ENCODE measurements at places on chromosomes 4 and X. TPM values are rescaled to one million over a fixed set of nuclear protein-coding genes. Genes with fewer than 3 reads are reported as not detected.

DNA sequence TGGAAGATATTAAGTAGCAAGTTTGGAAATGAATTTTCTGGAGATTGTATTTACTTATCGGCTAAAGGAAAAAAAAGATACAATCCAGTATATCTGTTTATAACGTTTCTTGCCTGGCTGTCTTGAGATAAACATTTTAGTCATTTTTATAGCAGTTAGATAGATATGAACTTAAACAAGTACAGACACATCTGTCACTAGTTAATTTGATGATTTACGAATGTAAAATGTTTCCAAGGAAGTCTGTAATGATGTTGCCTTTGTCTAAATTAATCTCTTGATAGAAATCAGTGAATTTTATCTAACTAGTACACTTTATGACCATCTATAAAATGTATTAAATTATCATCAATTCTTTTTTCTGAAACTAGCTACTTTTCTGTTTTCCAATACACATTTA is 5.7 kb downstream of the BMPR1B start:
- no peaks in the 10 kb centered on the region for H3K36me3 ChIP-seq
- H3K27me3 ChIP-seq: peaks cover 9% of the 10 kb centered on the region
- no peak for DNase-seq
- peaks cover 2% of the 10 kb centered on the region for H3K4me1 ChIP-seq

- no peaks in the 10 kb centered on the region for H3K27me3 ChIP-seq
- no peak overlapping the region for H3K4me3 ChIP-seq
- H3K27ac ChIP-seq: no peak overlapping the region
- no peaks in the 10 kb centered on the region for H3K36me3 ChIP-seq
- no peak for DNase-seq
These were observed 32.7 kb upstream of the JADE1 start for GRCh38 chr4:128776794-128777216.

GRCh38 chr4:173535165-173535902 is 5.3 kb upstream of the HAND2 start:
- H3K27ac ChIP-seq: no peak overlapping the region
- peaks cover 78% of the 10 kb centered on the region for H3K27me3 ChIP-seq
- H3K4me1 ChIP-seq: peaks cover 28% of the 10 kb centered on the region
- no peak overlapping the region for H3K4me3 ChIP-seq

GRCh38 chrX:84248226-84248625 is 60.2 kb upstream of the RPS6KA6 start:
- H3K4me3 ChIP-seq: no peak overlapping the region
- H3K4me1 ChIP-seq: no peaks in the 10 kb centered on the region
- no peak overlapping the region for H3K27ac ChIP-seq
- no peaks in the 10 kb centered on the region for H3K36me3 ChIP-seq

DNA sequence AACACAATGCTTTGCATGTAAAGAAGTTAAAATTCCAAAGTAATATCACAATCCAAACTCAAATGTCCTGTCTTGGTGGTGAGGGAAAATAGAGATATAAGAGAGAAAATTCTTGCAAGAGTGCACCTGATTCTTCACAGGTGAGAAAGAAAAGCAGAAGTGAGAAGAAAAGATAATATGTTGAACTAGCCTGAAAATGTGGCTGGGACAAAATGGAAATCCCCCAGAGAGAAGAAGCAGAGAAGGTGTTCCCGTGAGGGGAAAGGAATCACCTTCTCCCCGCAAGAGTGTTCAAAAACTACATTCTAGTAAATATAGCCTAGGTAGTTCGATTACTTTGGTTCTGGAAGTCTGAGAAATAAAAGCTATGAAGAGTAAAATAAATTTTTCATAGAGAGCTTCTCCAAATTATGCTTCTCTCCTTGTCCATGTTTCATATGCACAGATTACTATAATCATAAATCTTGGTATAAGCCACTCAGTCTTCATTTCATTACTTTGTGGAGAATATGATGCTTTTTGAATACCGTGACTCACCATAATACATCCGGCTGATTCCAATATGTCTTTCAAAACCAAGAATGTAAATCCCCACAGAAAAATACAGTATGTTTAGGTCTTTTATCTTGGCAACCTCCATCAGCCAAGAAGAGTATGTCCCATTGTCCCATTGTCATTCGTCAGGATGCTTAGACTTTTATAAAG is 63.1 kb downstream of the COX18 start:
- no peaks in the 10 kb centered on the region for H3K36me3 ChIP-seq
- peaks cover 6% of the 10 kb centered on the region for H3K27me3 ChIP-seq
- no peak for DNase-seq
- no peak overlapping the region for H3K4me3 ChIP-seq
- H3K27ac ChIP-seq: no peak overlapping the region

- peaks cover 10% of the 10 kb centered on the region for H3K4me1 ChIP-seq
- H3K27me3 ChIP-seq: no peaks in the 10 kb centered on the region
- no peaks in the 10 kb centered on the region for H3K36me3 ChIP-seq
- H3K4me3 ChIP-seq: no peak overlapping the region
- no peak for DNase-seq
These were observed 115.2 kb upstream of the LNX1 start for GRCh38 chr4:53706422-53707032.

SPARCL1 gene
- not detected for total RNA-seq

- H3K27me3 ChIP-seq: no peaks in the 10 kb centered on the region
- no peak overlapping the region for H3K27ac ChIP-seq
- H3K36me3 ChIP-seq: no peaks in the 10 kb centered on the region
- no peak for DNase-seq
These were observed 92.1 kb upstream of the ANKRD50 start for GRCh38 chr4:124804584-124804983.

ASB12 gene
- total RNA-seq: not detected

DNA sequence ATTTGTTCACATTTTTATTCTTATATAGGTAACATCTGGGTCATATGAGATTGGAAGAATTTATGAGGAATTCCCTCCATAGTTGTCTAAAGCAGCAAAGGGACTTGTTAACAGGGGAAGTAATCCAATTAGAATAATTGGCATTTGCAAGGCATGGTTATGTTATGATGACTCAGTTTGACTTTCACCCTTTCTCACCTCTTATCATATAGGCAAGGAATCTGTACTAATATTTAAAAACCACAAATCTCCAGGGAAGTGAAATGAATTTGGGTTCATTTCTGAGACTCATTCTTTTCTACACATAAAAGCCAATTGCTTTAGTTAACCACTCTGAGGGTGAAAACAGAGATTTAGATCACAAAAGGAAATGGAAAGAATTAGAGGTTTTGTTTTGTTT is 281.5 kb upstream of the DKK2 start:
- H3K27ac ChIP-seq: no peak overlapping the region
- no peak for DNase-seq
- no peaks in the 10 kb centered on the region for H3K27me3 ChIP-seq
- H3K4me1 ChIP-seq: no peaks in the 10 kb centered on the region
- no peak overlapping the region for H3K4me3 ChIP-seq
- no peaks in the 10 kb centered on the region for H3K36me3 ChIP-seq

DNA sequence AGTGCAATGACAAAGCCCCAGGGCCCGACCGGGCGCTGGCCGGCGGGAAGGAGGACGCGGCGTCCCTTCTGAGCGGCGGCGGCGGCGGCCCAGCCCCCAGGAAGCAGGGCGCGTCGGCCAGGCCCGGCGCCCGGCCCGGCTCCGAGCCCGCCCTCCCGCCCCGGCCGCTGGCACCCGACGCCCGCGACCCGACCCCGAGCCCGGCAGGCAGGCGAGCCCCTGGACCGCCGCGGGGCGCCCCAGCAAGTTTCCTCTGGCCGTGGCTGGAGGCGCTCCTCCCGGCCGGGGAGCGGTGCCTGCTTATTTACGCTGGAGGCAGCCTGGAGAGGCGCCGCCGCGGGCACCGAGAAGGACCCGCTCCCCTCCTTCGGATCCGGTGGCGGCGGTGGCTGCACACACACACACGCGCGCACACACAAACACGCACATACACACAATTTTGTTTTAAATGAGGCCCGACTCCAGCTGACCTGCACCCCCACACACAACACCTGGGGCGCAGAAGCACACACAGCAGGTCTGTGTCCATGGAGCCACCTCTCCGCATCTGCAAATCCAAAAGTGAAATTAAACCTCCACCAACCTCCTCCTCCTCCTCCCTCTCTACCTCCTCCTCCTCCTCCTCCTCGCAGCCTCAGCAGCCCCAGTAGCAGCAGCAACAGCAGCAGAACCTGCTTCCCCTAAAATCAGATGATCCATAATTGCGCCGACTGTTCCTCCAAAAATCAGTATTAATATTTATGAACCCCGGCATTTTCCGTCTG is 669 bp downstream of the IRF2 start:
- DNase-seq: peak; percentile 30
- H3K27ac ChIP-seq: peak overlapping the region; percentile 82
- H3K4me3 ChIP-seq: peak overlapping the region; percentile 99

DNA sequence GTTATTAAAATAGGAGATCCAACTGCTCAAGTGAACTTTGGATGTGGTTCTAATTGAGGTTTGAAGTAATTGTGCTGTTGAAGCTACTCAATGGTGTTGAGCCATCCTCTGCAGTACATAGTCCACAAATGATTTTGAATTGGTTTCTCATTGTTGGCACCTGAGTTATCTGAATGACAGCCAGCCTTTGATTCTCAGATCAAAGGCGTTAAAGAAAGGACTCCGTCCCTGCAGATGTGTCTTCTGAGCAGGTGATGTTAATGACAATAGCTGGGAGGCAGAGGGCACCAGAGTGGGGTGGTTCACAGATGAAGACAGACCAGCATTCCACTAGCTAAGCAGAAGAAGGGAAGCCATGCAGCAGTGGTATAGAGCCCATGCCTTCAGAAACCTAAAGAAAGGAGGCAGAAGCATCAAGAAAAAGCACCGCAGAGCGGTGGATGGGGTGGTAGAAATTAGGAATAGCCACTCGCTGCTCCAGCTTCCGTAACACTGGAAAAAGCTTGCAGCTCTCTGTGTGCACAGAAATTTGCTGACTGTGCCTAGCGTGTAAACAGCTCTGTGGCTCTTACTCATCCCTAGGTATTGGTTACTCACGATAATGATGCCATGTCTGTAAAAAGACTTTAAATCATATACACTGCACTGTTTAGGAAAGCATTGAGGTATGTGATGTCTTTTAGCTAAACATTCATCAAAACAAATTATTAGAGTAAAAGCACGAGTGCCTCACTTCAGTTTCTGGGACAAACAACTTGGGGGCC is 79.2 kb upstream of the CLCN4 start:
- DNase-seq: no peak
- H3K27me3 ChIP-seq: no peaks in the 10 kb centered on the region
- H3K27ac ChIP-seq: no peak overlapping the region
- H3K36me3 ChIP-seq: no peaks in the 10 kb centered on the region

POU4F2 gene
- total RNA-seq: not detected

DNA sequence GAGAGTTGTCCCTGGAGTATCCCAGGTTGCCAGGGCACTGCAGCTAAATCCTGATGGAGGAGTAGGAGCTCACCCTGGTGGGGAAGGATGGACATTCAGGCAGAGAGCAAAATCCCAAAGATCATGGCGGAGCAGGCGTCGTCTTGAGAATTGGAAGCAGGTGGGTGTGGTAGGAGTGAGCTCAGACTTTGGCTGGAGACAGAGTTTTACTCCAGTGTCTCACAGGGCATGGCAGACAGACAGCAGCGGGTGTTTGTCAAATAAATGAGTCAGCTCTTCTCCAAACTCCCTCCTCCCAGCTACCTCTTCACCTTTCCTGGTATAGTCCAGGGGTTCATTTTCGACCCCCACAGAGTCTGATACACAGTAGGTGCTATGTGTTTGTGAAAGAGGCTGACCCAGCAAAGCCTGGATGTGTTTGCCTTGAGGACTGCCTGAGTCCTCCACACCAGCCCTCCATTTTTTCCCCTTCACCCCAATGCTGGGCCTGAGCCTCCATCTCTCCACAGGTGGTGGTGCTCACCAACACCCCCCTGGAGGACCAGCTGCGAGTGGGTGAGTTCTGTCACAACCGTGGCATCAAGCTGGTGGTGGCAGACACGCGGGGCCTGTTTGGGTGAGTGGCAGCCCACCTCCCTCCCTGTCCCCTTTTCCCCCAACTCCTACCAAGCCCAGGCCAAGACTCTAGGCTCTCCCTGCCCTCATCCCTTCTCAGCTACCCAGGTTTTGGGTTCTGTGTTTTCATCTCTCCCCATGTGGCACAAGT is 6.9 kb downstream of the UBA1 start:
- H3K27ac ChIP-seq: no peak overlapping the region
- no peak for DNase-seq
- H3K4me1 ChIP-seq: peaks cover 28% of the 10 kb centered on the region

- no peaks in the 10 kb centered on the region for H3K27me3 ChIP-seq
- no peaks in the 10 kb centered on the region for H3K4me1 ChIP-seq
- no peak for DNase-seq
- no peaks in the 10 kb centered on the region for H3K36me3 ChIP-seq
- no peak overlapping the region for H3K27ac ChIP-seq
These were observed 118.7 kb downstream of the ATOH1 start for GRCh38 chr4:93947286-93947685.

GRCh38 chr4:98663226-98664006 is 5.0 kb upstream of the TSPAN5 start:
- peak overlapping the region; percentile 96 for H3K27ac ChIP-seq
- peaks cover 46% of the 10 kb centered on the region for H3K4me1 ChIP-seq
- no peaks in the 10 kb centered on the region for H3K36me3 ChIP-seq
- peak; percentile 14 for DNase-seq

DNA sequence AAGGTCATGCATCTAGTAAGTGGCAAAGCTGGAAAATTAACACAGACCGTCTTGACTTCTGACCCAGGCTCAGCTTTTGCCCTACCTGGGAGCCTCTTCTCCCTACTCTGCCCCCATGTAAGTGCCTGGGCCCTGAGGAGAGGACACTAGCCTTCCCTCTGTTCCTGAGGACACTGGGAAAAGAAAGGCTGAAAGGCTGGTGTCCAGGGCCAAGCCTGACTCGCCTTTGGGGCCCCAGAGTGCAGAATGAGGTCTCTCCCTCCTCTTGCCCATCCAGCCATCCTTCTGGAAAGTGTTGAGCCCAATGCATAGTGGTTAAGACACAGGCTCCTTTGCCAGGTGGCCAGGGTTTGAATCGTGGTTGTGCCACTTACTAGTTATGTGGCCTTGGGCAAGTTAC is 91.5 kb downstream of the PJA1 start:
- no peaks in the 10 kb centered on the region for H3K27me3 ChIP-seq
- DNase-seq: no peak
- H3K4me1 ChIP-seq: no peaks in the 10 kb centered on the region
- H3K27ac ChIP-seq: no peak overlapping the region

DNA sequence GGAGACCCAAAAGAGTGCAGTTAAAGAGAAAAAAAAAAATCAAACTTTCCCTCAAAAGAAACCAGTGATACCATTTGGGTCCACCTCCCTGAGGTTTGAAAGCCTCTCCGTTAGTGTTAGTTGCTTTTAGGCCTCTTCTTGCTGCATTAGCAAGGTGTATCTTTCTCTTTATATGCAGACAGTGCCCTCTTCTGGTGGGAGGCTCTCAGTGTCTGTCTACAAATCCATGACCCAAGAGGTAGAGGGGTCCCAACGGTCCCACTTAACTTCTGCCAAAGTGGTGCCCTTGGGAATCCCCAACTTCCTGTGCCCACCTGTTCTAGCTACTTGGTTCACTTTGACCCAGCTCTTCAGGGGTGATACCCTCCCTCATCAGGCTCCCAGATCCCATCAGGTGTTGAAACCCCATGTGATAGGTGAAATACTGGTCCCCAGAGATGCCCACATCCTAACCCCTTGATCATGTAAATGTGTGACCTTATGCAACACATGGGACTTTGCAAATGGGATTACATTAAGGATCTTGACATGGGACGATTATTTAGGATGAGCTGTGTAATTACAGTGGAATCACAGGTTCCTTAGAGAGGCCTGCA is 63.7 kb upstream of the CD99 start:
- H3K27me3 ChIP-seq: no peaks in the 10 kb centered on the region
- H3K4me1 ChIP-seq: peaks cover 8% of the 10 kb centered on the region
- no peak overlapping the region for H3K4me3 ChIP-seq
- H3K27ac ChIP-seq: no peak overlapping the region

Measured in CD4-positive, alpha-beta T cell (primary cell).